Activated CD8-positive, alpha-beta memory T cell treated with anti-CD3 and anti-CD28 coated beads, Interleukin-2, amount 50 U/mL, for 4 hours (primary cell): ENCODE measurements at places on chromosomes 6 and 20.

DNA sequence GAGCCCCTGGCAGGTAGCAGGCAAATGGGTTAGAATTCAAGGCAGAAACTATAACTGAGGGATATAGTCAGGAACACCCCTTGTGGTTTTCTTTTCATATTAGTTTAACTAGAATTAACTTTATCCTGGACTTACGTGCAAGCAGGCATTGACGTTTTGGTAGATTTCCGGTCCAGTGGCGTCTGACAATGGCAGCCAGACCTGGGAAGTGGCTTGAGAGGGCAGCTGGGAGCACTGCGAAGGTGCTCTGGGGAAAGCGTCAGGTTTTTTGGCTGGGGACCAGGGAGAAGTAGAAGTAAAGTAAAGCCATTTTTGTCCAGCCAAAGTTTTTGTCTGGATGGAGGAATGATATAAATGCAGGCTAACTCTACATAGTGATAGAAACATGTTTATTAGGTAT lies 8.4 kb upstream of the ACSS1 start:
- no peak for DNase-seq

GRCh38 chr6:169862043-169862891 lies 110.8 kb downstream of the ERMARD start:
- DNase-seq: no peak

DNA sequence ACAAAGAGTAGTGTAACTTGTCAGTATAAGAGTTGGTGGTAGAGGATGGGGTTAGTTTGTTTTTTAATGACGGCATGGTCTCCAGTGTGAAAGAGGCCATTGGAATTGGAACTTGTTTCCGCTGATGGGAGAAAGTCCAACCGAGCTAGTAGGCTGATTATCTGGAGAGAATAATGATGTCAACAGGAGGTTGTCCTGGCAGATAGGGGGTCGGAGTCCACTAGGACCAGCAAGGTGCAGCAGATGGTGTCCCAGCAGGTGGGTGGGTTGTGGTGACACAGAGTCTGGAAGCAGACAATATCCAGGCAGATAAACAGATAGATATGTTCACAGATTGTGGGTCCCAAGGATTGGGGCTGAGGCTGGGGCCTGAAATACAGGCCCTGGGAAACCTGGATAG lies 35.1 kb downstream of the PKIB start:
- DNase-seq: no peak

- no peak for DNase-seq
Measured at GRCh38 chr6:42805297-42805861, 23.5 kb downstream of the BICRAL start.

GRCh38 chr20:43960231-43960630 lies 45.6 kb downstream of the TOX2 start:
- no peak for DNase-seq

DNA sequence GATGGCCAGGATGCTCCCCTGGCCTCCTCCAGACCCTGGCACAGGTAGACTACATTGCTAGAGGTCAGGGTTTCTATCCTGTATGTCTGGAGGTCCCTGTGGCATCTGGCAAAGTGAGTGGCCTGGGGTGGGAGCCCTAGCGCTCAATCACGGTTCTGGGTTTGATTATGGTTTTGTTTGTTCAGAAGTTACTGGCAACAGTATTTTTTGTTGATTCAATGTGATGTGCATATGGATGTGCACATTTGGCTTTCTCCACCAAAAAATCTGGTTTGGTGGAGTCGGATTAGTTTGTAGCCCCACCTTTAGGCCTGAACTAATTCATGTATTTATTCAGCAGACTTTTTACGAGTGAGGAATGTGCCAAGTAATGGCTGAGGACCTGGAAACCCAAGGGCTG lies 109.7 kb downstream of the VEGFA start:
- DNase-seq: no peak

- DNase-seq: no peak
Measured at GRCh38 chr20:21190869-21191268, 65.0 kb downstream of the KIZ start.

DNA sequence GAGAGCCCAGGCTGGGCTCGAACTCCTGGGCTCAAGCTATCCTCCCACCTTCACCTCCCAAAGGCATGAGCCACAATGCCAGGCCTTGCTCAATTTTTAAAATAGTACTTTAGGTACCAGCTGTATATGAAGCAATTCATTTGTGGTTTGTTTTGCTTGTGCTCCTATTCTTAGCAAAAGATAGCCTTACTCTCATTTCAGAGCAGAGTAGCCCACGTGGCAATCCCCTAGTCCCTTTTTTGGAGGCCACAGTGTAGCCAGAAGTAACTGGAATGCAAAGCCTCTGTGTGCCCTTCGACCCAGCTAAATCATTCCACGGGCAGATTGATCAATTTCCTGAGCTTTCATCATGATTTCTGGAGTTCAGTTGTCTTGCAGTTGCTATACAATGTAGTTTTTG lies 372.2 kb downstream of the NRN1 start:
- DNase-seq: no peak

DNA sequence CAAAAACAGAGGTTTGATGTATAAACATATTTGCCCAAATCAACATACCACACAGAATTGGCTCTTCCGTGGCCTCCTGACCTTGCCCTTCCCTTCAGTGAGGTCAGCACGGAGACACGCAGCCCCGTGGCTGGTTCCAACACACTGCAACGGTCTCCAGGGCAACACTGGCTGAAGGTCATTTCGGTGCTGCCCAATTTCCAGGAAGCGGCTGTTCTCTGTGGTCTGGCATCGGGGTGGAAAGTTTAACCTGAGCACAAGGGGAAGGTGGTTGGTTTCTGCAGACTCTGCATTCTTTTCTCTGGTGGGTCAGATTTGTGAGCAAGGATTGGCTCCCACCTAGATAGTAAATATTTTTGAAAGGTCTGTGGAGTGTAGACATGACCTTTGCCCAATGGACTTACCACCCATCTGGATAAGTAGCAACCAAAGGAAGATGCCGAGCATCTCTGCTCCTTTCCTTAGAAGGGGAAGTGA lies 177.6 kb upstream of the PHACTR1 start:
- no peak for DNase-seq

GRCh38 chr6:167330750-167331149 lies 5.9 kb downstream of the TTLL2 start:
- no peak for DNase-seq

- DNase-seq: no peak
Measured at GRCh38 chr6:141026504-141026903, 1106.2 kb upstream of the GJE1 start.

DNA sequence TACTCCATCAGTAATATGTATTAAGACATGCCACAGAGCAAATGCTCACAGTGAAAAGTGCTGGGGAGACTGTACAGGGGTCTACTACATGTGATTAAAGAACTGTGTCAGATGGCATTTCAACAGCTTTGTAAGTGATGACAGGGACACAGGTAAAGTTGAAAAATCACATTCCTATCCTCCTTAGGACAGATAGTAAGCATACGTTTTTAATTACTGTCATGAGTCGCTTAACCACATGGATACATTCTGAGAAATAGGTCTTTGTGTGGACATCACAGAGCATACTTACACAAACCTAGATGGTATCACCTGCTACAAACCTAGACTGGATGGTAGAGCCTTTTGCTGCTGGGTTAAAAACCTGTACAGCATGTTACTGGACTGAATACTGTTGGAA lies 645.8 kb upstream of the AGPAT4 start:
- no peak for DNase-seq

- no peak for DNase-seq
Measured at GRCh38 chr20:2329286-2329685, 33.5 kb downstream of the TGM3 start.

GRCh38 chr6:31760790-31761189 lies 1.7 kb upstream of the SAPCD1 start:
- no peak for DNase-seq

GRCh38 chr6:3119040-3119723 lies 671 bp downstream of the BPHL start:
- no peak for DNase-seq

DNA sequence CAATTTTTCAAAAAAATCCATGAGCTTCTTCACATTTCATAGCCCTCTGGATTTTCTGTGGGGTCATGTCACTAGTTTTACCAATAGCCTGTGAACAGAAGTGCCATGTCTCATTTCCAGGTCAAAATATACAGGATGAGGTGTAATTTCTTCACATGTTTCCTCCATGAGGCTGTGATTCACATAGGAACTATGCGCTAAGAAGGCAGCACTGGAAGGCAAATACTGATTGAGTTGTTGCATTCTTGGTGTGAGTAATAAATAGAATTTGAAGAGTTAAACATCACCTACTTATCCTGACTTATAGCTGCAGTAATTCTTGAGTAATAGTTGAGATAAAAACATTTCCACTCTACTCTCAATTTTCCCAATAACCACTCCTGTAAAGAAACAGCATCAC lies 442.3 kb downstream of the HAO1 start:
- no peak for DNase-seq

GRCh38 chr20:25508083-25508770 lies 77.1 kb downstream of the NINL start:
- DNase-seq: no peak

GRCh38 chr20:49336786-49337185 lies 58.9 kb upstream of the ZNFX1 start:
- DNase-seq: no peak

- DNase-seq: no peak
Measured at GRCh38 chr6:158860279-158860865, 41.2 kb upstream of the EZR start.

DNA sequence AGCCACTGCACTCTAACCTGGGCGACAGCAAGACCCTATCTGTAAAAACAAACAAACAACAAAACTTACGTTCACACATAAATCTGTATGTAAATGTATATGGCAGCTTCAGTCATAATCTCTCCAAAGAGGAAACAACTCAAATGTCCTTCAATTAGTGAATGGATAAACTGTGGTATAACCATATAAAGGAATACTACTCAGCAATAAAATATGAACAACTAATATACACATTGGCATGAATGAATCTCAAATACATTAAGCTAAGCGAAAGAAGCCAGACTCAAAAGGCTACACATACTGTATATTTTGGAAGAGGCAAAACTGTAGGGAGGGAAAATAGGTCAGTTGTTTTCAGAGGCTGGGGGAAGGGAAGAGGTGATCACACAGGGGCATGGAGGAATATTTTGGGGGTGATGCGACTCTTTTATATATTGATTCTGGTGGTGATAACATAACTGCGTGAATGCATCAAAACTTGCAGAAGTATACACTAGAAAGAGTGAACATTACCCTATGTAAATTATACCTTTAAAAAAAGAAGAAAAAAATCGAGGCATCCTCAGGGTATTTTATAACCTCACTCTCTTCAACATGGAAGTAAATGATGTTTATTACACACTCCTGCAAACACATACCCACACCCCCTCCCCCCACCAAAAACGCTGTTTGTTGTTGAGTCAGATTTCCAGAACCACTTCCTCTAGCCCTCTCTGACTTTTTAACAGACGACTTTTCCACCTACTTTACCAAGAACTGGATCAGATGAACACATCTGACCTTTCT lies 115.2 kb upstream of the RNF24 start:
- DNase-seq: peak; percentile 44

DNA sequence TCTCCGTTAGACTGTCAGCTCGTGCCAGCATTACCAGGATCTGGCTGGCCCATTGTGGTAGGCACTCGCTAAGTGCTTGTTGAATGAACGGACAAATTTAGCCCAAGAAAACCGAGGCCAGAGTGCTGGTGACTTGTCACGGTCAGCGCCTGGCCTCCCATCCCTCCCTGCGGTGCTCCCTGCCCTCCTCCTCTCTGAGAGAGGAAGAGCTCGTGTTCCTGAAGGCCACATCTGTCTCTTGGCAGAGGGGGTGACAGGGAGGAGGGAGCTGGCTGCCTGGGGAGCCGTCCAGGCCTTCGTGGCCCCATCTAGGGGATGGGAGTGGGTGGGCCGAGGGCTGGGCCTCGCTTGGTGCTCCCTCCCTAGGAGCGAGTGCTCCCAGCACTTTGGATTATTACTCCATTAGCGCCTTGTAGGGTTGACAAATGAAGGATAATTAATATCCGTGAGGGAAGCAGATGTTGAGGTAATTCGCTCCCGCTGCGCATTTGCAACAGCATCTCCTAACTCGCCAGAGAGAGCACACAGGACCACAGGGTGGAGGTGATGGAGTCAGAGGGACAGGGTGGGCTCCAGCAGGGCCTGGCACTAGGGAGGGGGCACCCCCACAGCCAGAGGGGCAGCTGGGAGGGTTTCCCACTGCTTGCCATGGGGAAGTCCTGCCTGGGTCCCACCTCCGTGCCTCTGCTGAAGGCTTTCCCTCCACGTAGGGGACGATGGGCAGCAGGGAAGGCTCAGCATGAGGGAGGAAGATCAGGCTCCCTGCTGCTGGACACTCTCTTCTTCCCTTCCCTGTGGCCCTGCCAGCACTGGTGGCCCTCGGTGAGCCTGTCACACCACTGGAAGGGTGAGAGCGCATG lies 37.0 kb downstream of the VSTM2L start:
- no peak for DNase-seq

GRCh38 chr6:152821525-152821924 lies 70.9 kb downstream of the VIP start:
- no peak for DNase-seq

DNA sequence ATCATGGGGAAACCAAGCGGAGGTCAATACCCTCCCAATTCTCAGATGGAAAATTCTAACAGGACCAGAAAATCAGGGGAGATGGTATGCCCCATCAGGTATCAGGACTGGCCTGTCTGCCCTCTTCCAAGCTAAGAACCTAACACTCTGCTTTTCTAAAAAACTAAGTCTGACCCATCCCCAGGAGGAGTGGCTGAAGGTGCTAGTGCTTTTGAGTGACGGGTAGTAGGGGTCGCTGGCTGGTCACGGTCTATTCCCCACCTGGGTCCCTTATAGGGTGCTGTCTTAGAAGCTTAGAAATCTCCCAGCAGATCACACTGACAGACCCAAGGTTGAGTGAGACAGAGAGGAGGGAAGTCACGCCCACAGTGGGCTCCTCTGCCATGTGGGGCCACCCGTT lies 9.6 kb downstream of the ABHD16A start:
- DNase-seq: no peak

GRCh38 chr20:17995967-17996819 lies 27.4 kb downstream of the MGME1 start:
- no peak for DNase-seq

DNA sequence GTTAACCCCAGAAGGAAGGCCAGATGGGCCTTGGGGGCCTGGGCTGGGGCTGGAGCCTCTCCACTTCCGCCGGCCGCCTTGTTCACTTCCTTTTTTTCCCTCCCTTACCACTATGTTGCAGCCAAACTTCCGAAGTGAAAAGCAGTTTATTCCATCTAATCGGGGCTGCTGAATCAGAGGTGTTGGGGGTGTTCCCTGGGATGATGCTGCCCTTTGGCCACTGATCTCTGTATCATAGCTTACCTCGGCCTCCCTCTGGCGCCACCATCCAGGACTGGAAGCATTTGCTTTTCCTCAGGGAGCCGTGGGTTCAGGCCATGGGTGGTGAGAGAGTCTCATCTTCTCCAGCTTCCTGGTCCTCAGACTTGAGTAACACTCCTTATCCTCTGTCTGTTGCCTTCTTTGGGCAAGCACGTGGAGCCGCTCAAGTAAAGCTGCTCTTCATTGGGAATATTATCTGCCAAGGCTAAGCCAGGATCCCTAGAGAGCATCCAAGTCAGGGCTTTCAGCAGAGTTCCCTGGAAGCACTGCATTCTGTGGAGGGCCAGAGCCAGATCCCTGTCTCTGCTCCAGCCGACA lies 39.6 kb downstream of the SLX4IP start:
- DNase-seq: no peak

- DNase-seq: no peak
Measured at GRCh38 chr6:36053878-36054277, 26.3 kb downstream of the MAPK14 start.

GRCh38 chr20:42754706-42755105 lies 435.0 kb downstream of the PTPRT start:
- DNase-seq: no peak

- no peak for DNase-seq
Measured at GRCh38 chr6:44630125-44631028, 242.9 kb downstream of the CDC5L start.

- DNase-seq: no peak
Measured at GRCh38 chr6:21022343-21023107, 488.3 kb downstream of the CDKAL1 start.
